CD4-positive, alpha-beta T cell treated with Interleukin-4 for 4 hours (primary cell): ENCODE measurements at places on chromosomes 2 and 18.

- no peak for DNase-seq
Observed at GRCh38 chr18:963276-963675, 58.6 kb downstream of the ADCYAP1 start.

- DNase-seq: no peak
Observed at GRCh38 chr2:230873661-230874401, 9.1 kb downstream of the ITM2C start.

GRCh38 chr18:34884436-34884835, 156.8 kb upstream of the MAPRE2 start:
- DNase-seq: no peak

DNA sequence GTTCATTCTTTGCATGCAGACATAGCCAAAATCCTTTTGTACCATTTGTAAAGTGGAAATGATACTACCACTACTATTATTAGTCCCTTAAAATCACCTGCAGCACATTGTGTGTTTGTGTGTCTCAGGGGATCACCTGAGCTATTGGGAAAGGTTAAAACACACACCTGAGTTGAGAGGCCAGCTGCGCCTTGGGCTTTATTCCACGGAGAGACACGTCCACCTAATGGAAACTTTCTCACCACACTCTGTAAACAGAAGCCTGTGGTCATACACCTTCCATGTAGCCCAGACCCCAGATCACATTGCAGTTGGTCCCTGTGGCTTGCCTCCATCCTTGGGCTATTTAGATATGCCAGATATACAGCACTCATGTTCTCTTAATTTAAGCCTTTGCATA, 81.8 kb upstream of the SH3BP4 start:
- no peak for DNase-seq

DNA sequence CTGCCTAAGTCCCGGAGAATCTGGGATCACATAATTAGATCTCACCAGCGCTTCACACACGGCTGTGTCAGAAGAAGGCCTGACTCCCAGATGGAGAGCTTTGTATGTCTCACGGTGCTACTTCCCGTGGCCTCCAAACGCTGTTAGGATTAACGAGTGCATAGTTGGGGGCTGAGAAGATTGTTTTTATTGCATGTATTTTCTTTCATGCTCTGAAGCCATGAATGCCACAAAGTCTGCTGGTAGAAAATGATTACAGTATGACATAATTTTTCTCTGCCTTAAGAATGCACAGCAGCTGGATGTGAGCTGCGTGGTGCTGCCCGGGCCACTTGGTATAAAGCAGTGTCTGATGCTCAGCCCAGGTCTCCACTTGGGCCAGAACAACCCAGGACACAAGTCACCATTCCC, 166.5 kb downstream of the SEPTIN10 start:
- no peak for DNase-seq

DNA sequence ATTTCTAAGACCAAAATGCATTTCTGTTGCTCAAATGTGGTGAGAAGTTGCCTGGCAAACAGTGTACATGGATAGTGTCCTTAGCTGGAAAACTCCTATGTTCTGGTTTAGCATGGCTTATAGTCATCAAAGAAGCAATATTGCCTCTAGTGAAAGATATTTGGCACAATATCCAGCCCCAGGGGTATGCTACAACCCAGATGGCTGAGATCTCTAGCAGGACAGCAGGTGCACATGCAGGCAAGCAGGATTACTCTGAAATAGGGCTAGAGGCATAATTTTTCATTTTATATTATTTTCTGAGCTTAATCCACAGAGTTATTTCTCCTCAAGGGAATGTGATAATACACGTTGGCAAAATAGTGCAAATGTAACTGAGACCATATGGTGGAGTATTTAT, 34.0 kb downstream of the CCDC195 start:
- DNase-seq: no peak
